ENCODE measurements at places on chromosomes 12 and 14.

- DNase-seq: peak; percentile 21
Observed at GRCh38 chr12:92987362-92987761, 58.3 kb upstream of the EEA1 start.

DNA sequence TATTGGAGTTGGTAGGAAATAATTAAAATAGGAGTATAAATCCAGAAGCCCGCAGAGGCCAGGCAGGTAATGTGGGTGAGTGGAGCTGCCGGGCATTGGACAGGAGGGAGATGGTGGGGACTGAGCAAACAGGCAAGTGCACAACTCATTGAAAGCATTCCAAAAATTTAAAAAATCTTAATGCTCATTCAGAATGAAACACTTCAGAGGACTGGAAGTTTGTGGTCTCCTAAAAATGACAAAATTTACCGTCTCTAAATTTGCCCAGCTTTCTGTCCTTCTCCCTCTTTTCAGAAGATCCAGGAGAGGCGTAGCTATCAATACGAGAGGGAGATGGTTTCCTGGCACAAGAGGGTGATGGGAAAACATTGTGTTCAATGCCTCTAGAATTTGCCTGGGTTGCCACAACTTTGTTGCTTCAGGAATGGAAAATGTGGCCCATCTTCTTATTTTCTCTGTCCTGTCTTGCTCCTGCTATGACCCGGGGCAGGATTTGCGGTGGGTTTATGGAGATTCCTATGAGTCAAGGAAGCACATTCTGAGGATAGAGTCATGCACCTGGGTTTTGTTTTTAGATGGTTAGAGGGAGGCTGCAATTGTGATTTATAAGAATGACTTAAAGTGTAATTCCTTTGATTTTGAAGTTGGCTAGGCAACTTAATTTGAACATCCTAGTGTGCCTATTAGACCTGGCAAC, 72.2 kb downstream of the BORCS5 start:
- DNase-seq: no peak

DNA sequence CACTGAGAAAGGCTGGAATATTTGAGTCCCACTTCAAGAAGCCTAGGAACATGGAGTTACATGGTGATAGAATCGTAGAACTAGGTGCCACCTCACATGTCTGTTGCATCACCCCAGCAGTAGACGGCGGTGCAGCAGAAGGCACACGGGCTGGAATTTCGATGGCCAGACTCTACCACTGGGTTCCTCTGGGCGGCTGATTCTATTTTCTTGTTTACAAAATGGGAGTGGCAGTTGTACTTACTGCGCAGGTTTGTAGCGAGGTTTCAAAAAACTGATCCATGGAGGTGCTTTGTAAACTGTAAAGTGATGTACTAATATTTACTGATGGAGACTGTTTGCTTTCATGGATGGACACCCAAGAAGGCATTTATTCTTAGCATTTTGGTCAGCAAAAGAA, 45.7 kb downstream of the WDR20 start:
- DNase-seq: no peak

GRCh38 chr14:53539489-53540126, 386.5 kb upstream of the DDHD1 start:
- peak; percentile 37 for DNase-seq

- no peak for DNase-seq
Observed at GRCh38 chr12:93980711-93981110, 167.7 kb upstream of the PLXNC1 start.

GRCh38 chr14:56175773-56176172, 57.6 kb downstream of the PELI2 start:
- no peak for DNase-seq

DNA sequence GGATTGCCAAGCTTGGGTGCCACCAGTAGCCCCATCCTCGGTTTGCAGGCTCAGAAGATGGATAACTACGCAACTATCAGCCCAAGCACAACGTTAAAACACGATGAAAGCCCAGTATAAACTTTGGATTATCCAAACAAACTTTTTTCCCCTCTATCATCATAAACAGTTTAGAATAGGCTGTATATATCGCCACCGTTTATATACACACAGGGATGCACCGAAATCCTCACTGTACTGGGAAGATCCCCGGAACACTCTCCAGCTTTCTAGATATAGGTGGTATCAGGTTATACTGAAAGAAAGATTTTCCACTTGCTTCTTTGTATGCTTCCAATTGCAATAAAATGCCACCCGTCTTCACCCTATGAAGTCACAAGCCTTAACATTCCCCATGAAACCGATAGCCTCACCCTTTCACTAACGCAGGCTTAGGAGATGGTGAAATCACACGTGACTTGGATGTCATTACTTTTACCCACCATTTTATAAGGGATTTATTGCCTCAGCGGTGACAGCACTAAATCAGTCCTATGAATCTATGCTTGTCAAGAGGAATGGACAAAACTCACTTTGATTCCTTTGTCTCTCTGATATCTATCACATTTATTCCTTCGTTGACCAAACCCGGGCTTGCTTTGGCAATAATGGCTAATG, 207.6 kb upstream of the FOXN3 start:
- no peak for DNase-seq

GRCh38 chr14:75981426-75982265, at the start of gene TGFB3:
Gene TGFB3 (minus strand): TSS chr14:75981995. CDS start chr14:75980893, 1,102 bp downstream.
- peak; percentile 70 for DNase-seq

DNA sequence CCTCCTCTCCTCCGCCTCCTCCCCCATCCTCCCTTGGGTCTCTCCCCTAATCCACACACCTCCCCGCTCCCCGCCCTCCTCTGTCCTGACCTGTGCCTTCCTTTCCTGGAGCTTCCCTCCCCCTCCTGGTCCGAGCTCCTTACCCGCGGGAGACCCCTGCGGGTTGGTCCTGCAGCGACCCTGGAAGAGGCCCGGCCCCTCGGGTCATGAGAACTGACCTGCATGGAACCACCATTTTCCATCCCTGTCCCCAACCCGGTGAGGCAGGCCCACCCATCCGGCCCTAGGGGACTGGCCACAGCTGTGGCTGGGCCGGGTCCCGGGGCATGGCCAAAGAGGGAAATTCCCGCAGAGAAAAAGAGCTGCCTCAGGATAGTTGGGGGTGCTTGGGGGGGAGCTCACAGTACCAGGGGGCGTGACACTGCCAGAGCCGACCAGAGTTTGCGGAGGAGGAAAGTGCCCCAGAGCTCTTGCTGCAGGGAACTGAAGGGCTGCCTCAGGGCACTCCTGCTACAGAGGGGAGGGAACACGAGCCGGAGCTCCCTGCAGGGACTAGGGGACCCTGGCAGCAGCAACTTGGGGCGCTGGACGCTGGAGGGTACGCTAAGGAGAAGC, 613 bp downstream of the ARHGEF40 start:
- no peak for DNase-seq

GRCh38 chr12:108939594-108939993, 59.7 kb downstream of the DAO start:
- DNase-seq: no peak

GRCh38 chr12:89950421-89950820, 241.8 kb upstream of the ATP2B1 start:
- DNase-seq: no peak

- no peak for DNase-seq
Observed at GRCh38 chr14:28577711-28578131, 188.9 kb upstream of the FOXG1 start.

- no peak for DNase-seq
Observed at GRCh38 chr14:104291123-104292000, 153.0 kb downstream of the KIF26A start.

GRCh38 chr14:55129428-55130195, 560 bp downstream of the LGALS3 start:
- no peak for DNase-seq

GRCh38 chr12:21026302-21026701, 104.7 kb upstream of the SLCO1B1 start:
- DNase-seq: no peak

DNA sequence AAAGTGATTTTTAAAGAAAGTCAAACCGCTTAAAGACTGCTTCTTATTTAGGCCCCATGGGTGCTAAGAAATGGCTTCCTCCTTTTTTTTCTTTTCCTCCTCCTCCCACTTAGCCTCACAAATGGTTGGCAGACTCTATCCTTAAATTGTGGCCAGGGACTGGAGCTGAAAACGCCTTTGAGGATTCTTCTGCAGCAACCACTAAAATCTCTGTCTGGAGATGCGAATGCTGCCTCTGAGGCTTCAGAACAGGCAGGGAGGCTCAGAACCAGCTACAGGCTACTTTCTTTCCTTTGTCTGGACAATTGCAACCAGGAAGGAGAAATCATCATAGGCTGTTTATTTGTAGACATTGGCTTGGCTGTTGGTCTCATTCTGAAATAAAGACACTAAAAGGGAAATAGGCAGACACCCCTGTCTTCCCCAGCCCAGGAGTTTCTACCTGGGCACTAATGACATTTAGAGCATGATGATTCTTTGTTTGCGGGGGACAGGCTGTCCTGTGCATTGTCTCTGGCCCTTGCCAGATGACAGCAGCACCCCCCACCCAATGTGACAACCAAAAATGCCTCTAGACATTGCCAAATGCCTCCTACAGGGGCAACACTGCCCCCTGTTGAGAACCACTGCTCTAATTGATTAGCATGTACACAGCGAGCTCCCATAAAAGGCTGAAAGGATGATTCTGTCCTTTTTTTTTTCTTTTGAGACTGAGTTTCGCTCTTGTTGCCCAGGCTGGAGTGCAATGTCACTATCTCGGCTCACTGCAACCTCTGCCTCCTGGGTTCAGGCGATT, 50.3 kb downstream of the MAP1LC3B2 start:
- DNase-seq: no peak

DNA sequence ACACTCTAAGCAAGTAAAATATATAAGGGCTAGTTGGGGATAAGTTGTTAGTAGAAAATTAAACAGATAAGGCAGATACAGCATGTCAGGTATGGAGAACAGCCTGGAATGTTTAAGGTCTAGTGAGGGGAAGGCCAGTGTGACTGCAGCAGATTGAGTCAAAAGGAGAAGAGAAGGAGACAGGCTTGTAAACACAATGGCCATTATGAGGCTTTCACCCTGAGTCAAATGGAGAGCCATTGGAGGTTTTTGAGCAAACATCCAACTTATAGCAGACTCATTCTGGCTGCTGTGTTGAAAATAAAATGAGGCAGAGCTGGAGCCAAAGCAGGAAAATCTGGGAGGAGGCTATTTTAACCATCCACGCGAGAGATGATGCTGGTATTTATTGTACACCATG, 142.0 kb downstream of the DUSP6 start:
- DNase-seq: no peak

- no peak for DNase-seq
Observed at GRCh38 chr14:105767315-105767714, 240.9 kb downstream of the TMEM121 start.

DNA sequence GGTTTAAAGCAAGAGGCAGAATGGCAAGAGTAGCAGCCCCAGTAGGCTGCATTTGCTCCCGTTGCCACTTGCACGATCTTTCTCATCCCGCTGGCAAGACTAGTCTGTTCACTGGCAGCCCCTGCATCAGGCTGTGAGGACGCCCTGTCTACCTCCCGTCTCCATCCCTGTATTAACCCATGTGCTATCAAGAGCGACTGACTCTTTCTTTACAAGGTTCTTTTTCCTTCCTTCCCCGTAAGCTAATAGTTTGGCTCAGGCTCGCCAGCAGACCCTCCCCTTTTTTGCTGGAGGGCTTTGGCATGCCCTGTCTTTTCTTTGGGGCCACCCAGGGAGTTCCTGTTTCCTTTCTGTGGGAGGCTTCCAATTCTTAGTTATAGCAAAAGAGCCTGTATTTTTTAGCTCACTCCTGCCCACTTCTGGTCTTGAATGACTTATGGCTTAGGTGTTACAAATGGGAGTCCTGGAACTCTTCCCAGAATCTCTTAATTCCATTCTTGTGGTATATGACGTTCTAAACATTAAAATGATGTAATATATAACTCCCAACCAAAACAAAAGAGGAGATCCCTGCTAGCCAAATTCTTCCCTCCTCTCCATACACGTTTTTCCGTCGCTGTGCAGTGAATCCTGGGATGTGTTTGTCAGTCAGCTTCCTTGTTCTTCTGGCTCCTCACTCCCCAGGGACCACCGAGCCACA, 149.0 kb downstream of the PRKCH start:
- DNase-seq: peak; percentile 70

- DNase-seq: no peak
Observed at GRCh38 chr12:45575823-45576475, 153.6 kb upstream of the ARID2 start.

DNA sequence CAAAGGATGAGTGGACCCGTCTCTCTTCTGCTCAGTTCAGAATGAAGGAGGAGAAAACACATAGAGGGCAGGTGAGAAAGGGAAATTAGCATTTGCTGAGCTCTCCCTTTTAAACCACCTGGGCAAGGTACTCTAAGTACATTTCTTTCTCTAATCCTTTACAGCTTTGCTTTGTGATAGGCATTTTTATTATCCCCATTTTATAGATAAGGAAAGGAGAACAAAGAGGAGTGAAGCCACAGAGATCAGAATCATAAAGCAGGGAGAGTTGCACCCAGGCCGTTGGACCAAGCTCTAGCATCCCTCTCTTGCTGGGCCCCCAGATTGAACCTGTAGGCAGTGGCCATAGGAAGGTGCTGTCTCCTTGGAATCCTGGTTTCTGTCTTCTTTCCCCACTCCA, 47.0 kb downstream of the VCPKMT start:
- no peak for DNase-seq

DNA sequence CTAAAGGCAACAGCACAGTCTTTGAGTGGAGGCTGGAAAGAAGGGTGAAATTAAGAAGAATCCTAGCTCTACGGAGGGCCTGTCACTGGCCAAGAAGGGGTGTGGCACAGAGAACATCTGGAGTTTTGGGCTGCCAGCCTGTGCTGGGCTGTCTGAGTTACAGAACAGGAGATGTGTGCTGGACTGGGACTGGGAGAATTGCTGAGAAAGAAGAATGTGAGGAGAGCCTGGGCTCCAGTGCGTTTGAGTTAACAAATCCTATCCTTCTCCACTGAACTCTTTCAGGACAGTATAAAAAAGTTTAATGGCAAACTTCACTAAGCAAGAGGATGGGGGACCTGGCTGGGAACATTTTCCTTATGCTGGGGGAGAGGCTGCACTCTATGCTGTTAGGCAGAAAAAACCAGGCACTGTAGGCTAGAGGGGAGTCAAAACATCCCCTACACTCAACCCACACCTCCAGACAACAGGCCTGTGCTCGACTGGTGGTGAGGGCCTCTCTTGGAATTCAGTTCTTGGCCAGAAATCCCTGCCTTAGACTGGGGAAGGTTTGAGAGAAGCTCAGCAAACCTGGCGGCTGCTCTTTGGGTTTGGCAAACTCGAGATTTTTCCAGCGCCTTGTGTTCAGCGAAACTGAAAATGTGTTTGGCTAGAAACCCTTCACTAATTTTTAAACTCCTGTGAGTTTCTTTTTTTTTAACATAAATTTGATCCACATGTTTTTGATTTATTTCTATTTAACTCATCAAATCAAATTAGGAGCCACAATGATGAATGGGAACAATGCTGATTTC, 217.3 kb downstream of the MON2 start:
- DNase-seq: no peak
